ENCODE measurements at places on chromosomes 2 and 18. TPM values are rescaled to one million over a fixed set of nuclear protein-coding genes. Genes with fewer than 3 reads are reported as not detected.
A peak's percentile ranks its signal among the peaks of the same experiment; 100 is the strongest.

The TCF4 gene
- total RNA-seq: 6.8 TPM

The DTNB gene
- 10.4 TPM for total RNA-seq

The C2orf72 gene
- 27.9 TPM for total RNA-seq

The IL36B gene
- total RNA-seq: not detected

The ARHGAP25 gene
- total RNA-seq: not detected

GRCh38 chr2:393711-394696 lies 106.1 kb upstream of the ALKAL2 start:
- DNase-seq: peak; percentile 23

- peak; percentile 78 for DNase-seq
These were observed 32.9 kb downstream of the KCNE4 start for GRCh38 chr2:223084873-223085272.

- no peak for DNase-seq
These were observed 266.2 kb upstream of the REV1 start for GRCh38 chr2:99756059-99756458.

GRCh38 chr2:152549423-152549822 lies 167.8 kb downstream of the PRPF40A start:
- DNase-seq: no peak

DNA sequence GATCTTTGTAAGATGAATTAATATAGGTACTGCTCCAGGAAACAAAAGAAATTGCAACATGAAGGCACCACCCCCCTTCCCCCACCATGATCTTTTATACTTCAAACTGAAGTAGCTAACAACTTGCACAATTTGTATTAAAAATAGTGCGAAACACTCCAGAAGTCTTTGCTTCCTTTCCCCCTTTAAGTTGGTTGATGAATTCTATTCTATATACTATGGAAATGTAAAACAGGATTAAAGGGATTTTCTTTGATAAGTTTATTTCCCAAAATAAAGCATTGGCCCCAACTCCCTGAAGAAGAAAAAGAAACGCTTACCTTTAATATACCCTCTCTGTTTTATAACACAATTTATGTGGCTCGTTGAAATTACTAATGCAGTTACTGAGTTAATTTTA lies 227.1 kb downstream of the ARHGAP15 start:
- DNase-seq: no peak

- no peak for DNase-seq
These were observed 376.8 kb downstream of the TRIB2 start for GRCh38 chr2:13093416-13093991.

GRCh38 chr2:151976945-151977353 lies 121.9 kb downstream of the CACNB4 start:
- DNase-seq: no peak

GRCh38 chr2:195320413-195320973 lies 336.5 kb upstream of the SLC39A10 start:
- DNase-seq: no peak

- DNase-seq: no peak
These were observed 13.5 kb upstream of the COLEC12 start for GRCh38 chr18:513826-514530.

GRCh38 chr2:69481421-69481820 lies 44.2 kb upstream of the NFU1 start:
- no peak for DNase-seq

DNA sequence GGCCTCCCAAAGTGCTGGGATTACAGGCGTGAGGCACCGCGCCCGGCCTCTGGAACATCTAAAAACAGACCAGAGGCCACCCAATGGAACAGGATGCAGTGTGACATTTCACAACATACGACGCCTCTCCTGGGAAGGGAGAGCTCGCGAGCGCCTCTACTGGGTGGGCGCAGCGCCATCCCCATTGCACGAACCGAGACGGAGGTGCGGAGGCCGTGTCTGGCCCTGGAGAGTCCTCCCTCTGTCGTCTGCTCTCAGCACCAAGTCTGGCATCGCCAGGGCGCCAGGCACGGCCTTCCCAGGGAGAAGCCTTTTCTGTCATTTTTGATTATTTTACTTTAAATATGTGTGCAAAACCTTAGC lies 9.4 kb upstream of the GBX2 start:
- peak; percentile 32 for DNase-seq

DNA sequence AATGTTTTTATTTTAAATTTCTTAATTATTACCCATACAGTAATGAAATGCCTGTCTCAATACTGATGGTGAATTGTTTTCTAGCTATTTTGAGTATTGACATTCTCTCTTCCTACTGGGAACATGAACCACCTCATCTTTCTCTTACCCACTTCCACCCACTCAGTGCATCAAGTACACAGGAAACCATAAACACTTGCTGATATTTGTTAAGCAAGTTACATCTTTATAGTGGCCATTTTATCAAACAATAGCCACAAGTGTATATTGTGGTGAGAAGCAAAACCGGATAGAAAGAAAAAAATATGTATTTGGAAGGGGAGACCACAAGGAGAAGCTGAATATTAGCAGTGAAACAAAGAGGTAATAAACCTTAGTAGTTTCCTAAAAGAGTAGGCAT lies 368.1 kb upstream of the HNRNPA3 start:
- DNase-seq: no peak

DNA sequence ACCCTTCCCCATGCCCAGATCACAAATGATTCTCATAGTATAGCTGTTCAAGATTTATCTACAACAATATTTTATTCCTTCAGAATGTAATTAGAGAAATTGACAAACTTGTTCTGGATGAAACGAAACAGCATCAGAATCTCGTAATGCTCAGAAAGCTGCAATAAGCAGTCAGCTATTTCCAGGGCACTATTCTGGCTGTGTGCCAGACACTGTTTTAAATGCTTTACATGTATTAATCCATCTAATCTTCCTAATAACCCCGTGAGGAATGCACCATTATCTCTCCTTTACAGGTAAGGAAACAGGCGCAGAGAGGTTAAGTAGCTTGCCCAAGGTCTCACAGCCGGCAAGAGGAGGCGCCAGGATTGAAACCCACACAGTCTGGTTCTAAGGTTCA lies 10.1 kb upstream of the LYPD6B start:
- DNase-seq: no peak

- DNase-seq: no peak
These were observed 693.4 kb upstream of the ID2 start for GRCh38 chr2:7988440-7988839.

GRCh38 chr2:112790305-112790704 lies 6.0 kb upstream of the IL1A start:
- no peak for DNase-seq

GRCh38 chr2:68862889-68863288 lies 8.3 kb downstream of the BMP10 start:
- DNase-seq: no peak

DNA sequence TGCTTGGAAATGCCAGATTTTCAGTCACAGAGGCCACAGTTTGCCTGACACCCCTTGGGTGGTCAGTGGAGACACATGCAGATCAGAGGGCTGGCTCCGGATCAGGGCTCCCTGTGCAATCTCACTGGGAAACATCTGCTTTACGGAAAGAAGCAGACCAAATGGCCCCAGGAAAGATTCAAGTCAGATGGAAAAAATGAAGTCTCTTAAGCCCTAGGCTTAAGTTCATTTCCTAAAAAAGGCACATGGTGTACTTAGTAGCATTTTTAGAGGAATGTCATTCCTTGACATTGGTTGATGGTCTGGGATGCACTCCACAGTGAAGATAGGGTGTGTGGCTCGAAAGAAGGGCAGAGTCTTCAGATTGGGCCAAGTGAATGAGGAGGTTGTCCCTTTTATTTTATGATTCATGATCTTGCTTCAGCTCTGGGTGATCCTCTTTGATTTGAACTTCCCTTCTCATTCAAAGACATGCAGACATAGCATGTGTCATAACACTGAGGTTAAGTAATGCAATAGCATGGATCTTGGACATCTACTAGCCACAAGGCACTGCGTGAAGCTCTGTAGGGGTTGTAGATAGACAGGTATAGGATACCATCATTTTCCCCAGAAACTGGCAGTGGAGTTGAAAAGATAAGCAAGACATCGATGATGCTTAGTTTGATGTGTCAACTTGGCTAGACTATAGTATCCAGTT lies 56.5 kb downstream of the KCNE4 start:
- no peak for DNase-seq

DNA sequence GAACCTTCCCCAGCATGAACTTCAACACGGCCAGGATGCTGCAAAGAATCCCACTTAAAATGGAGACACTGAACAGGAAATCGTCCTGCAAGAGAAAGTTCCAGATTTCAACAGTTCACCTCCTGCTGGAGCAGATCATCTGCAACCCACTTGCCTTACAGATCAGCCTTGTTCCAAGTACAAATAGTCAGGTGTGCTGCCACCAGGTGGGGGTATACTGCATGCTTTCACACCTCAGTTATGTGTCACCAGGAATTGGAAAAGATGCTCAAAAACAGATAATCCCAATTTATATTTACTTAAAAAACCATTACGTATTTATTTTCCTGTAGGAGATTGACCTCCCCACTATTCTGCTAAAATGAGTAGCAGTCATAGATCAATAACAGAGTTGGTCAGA lies 212.3 kb downstream of the MGAT5 start:
- peak; percentile 89 for DNase-seq

- no peak for DNase-seq
These were observed 74.6 kb downstream of the AGAP1 start for GRCh38 chr2:235568431-235568830.

GRCh38 chr2:20094142-20094755 lies 42.8 kb upstream of the LAPTM4A start:
- DNase-seq: no peak
